D721Med (cell line): ENCODE measurements at places on chromosomes 3 and 15.

DNA sequence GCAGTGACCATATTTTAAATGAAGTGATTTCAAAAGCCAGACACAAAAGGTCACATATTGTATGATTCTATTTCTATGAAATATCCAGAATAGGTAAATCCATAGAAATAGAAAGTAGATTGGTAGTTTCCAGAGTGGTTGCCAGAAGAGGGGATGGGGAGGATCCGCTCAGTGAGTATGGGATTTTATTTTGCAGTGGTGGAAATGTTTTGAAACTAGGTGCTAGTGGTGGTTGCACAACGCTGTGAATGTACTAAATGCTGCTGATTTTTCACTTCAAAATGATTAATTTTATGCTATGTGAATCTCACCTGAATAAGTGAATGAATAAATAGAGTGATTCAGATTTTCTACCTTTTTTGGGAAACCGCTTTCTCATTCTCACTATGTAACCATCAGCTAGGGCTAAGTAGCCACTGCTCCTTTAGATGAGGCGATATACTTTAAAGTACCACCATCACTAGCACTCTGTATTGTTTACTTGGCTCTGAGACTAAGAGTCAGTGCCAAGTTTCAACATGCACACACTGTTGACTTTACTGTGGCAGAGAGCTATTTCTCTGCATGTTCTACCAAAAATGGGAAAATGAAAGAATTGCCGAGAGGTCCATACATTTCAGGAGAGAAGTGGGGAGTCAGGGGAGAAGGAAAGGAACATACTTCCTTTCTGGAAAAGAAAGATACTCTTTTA, 90.7 kb upstream of the GOLIM4 start:
- no peak for DNase-seq

DNA sequence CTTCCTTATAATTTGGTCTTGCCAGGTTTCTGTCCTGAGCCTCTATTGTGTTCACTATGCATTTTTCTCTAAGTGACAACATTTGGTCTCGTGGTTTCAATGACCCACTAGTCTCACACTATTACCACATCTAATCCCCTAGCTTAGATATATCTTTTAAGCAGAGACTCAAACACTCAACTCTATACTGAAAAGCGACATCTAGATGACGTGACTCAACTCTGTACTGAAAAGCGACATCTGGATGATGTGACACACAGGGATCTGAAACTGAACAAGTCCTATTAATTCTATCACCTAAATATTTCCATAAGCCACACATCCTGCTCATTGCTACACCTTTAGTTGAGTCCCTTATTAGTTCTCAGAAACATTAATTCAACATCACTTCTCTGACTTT, 141.7 kb upstream of the MBNL1 start:
- no peak for DNase-seq

DNA sequence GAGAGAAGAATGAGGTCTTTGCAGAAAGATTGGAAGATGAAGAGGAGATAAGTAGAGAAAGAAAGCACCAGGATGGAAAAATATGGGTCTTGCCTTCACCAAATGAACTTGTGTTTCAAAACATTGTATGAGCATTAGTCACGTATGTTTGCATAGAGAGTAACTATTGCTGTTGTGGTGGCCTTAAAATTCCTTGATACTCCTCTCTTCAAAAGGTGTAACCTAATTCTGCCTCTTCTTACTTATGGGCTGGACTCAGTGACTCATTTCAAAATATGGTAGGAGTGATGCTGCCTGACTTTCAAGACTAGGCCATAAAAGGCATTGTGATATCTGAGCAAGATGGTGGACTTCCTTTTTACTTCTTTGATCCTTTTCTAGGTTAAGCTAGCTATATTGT, 228.7 kb upstream of the ZNF385D start:
- DNase-seq, result no peak

GRCh38 chr15:73950831-73951561, 24.7 kb downstream of the LOXL1 start:
- peak; percentile 96 for DNase-seq

DNA sequence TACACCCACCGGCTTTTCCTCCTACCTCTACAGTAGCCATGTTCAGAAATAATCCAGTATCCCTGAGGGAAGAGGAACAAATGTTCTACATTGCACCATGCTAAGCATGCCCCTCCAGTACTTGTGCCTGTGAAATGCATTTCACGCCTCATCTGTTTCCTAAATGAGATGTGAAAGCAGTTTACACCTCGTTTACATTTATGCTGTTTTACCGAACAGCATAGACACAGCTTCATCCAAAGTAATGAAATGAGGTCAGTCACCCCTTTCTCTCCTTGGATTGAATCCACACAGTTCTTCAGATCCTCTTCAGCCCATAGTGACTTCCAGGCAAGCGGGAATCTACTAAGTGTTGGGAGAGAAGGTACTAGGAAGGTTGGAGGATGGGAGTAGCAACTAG, 514.3 kb downstream of the PDCD6IP start:
- no peak for DNase-seq

GRCh38 chr3:185313693-185314246, 49.2 kb upstream of the MAP3K13 start:
- no peak for DNase-seq

- no peak for DNase-seq
These were observed 35.7 kb downstream of the RBPMS2 start for GRCh38 chr15:64739577-64740143.

- DNase-seq, result no peak
These were observed 11.0 kb downstream of the UBE2E1 start for GRCh38 chr3:23816721-23817120.
